Fibroblast of lung (primary cell): ENCODE measurements at places on chromosomes 5 and 9.

GRCh38 chr9:26261503-26262330 lies 583.5 kb upstream of the TUSC1 start:
- peak; percentile 54 for DNase-seq

GRCh38 chr9:84642553-84643141 lies 26.9 kb upstream of the NTRK2 start:
- DNase-seq = no peak

DNA sequence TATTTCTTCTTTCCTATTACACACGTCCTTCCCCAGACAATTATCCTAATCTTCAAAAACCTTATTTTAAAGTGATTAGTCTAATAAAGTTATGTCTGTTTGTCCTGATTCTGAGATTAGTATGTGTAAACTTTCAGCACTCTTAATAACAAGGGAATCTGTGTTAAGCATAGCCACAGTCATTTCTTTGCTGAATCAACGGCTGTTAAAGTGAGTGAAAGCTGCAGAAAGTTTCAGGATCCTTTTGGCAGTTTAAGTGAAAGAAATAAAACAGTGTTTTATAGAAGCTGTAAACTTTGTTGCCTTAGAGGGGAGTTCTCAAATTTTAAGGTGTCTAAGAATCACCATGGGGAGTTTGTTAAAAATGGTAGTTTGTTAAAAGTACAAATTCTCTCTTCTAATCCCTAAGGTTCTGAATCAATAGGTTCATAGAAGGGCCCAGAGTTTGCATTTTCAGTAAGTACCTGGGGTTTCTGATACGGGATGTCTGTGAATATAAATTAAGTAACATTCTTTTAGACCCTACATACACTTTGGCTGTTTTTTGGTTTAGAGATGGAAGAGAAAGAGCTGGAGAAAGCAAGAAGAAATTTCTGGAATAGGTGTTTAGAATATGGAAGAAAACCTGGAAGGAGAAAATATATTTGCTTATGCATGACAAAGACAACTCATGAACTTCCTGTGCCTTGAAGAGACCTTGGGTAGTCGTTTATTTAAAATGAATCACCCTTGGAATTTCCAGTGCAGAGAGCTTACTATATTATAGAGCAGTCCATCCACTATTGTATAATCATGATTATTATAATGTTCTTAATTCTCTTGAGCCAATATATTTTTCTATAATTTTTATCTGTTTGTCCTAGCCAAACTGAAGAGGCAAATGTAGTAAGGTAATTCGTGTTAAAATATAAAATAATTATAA lies 45.7 kb downstream of the SCAMP1 start:
- peak; percentile 9 for DNase-seq

DNA sequence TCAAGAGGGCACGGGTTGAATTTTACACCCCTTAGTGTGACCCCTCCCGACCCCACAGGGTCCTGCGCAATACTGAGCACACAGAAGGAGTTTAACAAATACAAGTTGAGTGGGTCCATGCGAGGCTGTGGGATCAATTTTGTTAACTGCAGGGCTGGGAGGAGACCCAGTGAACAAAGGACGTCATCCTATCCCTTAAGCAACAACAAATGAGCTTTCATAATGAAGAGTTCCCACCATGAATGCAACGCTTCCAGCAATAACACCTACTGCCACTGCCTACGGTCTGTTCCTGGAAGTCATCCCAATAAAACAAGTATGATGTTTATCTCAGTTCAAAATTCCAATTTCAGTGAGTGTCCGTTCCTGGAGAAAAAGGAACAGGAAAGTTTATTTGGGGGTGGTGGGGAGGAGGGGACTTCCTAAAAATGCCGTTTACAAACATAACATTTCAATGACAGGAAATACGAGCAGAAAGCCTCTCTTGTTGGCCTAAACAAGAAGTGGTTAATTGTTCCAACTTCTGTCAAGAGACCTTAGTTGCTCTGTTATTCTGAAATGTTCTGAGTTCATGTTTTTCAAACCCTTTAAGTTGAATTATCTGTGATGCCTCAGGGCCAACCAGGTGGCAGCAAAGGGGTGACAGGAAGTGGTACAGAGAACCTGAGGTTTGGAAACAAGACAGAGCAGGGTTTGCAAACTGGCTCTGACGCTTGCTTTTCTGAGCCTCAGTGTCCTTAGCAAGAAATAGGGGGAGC lies 65.8 kb upstream of the PLPP6 start:
- no peak for DNase-seq
